ENCODE measurements at places on chromosomes 3 and 15.

DNA sequence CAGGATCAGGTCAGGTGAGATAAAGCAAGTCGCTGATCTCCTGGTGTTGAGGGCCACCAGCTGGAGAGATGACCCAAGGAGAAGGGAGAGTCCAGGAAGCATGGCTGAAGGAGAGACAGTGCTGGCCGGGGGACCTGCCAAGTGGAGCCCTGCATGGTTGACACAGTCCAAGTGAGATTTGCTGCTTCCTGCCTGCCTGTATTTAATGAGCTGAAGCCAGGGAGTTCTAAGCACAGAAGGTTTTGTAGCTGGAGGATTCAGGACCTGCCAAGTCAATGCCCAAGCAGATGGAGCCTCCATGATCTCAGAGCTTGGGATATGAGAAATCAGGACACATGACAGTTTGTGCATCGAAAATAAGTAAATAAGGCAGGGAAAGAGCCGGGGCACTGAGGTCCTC, 125.6 kb downstream of the SRGAP3 start:
- DNase-seq: no peak

- DNase-seq: no peak
These were observed 200.4 kb upstream of the ADAMTS9 start for GRCh38 chr3:64888165-64888564.

GRCh38 chr15:45454814-45455213, 67.7 kb downstream of the SLC30A4 start:
- peak; percentile 17 for DNase-seq

- DNase-seq: peak; percentile 46
These were observed 636 bp downstream of the TBC1D21 start for GRCh38 chr15:73873889-73874511.

- DNase-seq: peak; percentile 72
These were observed 174.0 kb upstream of the PRICKLE2 start for GRCh38 chr3:64399205-64399800.

- DNase-seq: no peak
These were observed at the start of gene PAQR5 for GRCh38 chr15:69298697-69299441. Gene PAQR5, plus strand, starts transcription at chr15:69298912. Its CDS starts 61,169 bp downstream, at chr15:69360081.

DNA sequence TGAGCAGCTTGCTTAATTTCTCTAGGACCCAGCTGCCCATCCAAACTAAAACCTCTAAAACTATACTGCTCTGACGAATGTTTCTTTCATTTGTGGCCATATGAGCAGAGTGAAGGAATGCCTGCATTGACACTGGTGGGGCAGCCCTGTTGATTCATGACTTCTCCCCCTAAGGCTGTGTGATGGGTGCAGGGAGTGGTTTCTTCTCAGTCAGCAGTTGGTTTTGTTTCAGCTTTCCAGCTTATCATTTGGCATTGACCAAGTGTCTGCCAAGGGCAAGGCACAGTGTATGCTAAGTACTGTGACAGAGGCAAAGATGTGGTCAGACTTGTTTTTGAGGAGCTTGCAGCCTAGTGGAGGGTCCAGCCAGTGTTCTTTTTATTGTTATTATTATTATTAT, 4.7 kb downstream of the ABHD6 start:
- peak; percentile 15 for DNase-seq

GRCh38 chr15:22811640-22812039, 25.2 kb downstream of the NIPA1 start:
- DNase-seq: peak; percentile 9

GRCh38 chr15:63440756-63441155, 59.1 kb upstream of the CA12 start:
- no peak for DNase-seq

- DNase-seq: no peak
These were observed 427.1 kb downstream of the SHQ1 start for GRCh38 chr3:72421126-72421525.

DNA sequence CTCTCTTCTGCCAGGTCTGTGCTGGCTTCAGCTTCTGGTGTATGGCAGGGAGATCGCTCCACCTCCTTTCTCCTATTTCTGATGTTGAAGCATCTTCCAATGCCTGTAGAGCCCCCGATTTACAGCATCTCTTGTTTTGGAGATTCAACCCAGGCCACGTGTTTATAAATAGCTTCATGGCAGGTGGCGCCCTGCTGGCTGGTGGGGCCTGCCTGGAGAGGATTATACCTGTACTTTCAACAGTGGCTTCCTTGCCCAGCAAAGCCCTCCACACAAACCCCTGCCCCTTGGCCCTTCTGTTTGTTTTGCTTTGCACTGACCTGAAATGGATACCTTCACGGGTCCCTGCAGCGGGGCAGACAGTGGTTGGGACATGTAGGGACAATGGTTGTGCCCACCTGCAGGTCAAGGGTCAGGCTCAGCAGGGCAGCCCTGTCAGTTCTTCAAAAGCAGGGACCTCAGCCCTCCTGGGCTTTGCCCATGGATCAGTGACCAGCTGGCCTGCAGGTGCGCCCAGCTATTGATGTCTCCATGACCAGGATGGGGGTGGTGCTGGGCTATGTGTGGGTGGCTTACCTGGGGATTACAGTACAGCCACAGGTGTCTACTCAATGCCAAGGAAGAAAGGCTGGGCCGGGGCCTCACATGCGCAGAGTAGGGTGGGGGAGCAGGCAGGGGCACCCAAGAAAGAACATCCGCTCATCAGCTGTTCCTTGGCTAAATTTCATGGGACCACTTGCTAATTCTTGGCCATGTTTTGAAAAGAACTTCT, 112.7 kb upstream of the PRR23C start:
- no peak for DNase-seq

DNA sequence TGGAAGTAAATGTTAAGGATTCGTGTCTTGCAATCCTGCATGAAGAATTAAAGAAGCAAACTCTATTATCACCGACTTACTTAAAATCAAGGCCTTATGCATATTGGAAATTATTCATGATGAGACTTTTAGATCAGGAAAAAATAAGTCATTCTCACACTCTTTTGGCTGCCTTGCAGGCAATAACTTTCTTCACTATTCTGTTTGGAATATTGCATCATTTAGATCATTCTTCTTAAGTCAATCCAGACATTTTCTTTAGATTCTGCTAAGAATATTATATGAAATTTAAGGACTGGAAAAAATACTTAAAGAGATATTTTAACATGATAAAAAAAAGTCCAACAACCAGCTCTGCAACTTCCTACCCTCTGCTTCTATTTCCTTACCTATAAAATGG, 245.4 kb downstream of the LRRN1 start:
- no peak for DNase-seq

DNA sequence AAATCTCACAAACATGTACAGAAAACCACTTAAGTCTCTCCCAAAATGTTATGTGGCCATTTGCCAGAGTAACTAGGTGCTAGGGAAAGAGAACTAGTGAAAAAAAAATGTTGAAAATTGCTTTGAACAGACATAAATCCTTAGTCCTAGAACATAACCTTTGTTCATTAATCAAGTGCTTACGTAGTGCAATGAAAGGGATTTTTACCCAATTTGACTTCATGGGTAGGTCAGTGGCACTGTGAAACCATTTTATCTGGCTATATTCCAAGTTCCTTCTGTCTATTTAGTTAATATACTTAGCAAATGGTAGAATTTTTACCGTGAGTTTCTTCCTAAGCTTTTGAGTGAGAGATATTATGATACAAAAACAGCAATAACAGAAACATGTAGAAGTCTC, 209.4 kb downstream of the DIPK2A start:
- peak; percentile 18 for DNase-seq

DNA sequence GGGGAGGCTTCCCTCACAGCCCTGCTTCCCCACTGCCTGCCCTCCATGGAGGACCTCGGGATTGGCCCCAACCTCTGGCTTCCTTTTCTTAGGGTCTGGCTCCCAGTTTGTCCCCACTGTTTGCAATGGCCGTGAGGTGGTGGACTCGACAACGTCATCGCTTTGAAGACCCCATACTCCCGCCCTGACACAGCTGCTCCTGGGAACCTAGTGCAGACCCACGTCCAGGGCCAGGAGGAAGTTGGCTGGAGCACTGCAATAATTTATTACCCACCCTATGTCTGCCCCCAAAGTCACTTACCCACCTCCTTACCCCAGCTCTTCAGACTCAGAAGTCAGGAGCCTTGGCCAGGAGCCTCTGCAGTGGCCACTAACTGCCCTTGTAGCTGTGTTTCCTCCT, 11.1 kb downstream of the GRM2 start:
- DNase-seq: no peak

DNA sequence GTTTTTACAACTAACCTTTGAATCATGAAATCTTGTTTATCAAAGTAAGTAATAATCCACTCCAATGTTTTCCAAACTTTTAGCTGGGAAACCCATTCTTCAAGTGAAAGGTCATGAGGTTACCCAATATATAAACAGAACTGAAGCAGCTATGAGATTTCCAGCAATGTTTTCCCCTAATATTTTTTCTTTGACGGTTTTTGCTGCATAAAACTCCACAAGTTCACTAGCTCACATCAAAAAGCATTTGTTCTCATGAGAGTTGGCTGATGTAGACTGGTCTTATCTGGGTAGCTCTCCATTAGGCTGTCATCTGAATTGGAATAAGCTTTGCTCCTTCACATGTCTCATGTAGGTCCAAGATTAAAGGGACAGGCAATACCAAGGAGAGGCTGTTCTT, 241.2 kb upstream of the LRRC3B start:
- peak; percentile 6 for DNase-seq

GRCh38 chr15:40075298-40076044, 33.2 kb downstream of the BMF start:
- DNase-seq: no peak

All from umbilical cord (tissue), 2 donors.